Osteoblast (primary cell): ENCODE measurements at places on chromosomes 6 and 20.
A peak's percentile ranks its signal among the peaks of the same experiment; 100 is the strongest.

- peak; percentile 13 for DNase-seq
Observed at GRCh38 chr6:47169785-47170616, 127.9 kb upstream of the ADGRF1 start.

GRCh38 chr20:58389324-58389967 is 417 bp downstream of the VAPB start:
- peak; percentile 77 for DNase-seq

GRCh38 chr6:161067749-161068148 is 76.2 kb downstream of the MAP3K4 start:
- no peak for DNase-seq

GRCh38 chr6:125750692-125751333 is 1.4 kb downstream of the HEY2 start:
- DNase-seq, result no peak

DNA sequence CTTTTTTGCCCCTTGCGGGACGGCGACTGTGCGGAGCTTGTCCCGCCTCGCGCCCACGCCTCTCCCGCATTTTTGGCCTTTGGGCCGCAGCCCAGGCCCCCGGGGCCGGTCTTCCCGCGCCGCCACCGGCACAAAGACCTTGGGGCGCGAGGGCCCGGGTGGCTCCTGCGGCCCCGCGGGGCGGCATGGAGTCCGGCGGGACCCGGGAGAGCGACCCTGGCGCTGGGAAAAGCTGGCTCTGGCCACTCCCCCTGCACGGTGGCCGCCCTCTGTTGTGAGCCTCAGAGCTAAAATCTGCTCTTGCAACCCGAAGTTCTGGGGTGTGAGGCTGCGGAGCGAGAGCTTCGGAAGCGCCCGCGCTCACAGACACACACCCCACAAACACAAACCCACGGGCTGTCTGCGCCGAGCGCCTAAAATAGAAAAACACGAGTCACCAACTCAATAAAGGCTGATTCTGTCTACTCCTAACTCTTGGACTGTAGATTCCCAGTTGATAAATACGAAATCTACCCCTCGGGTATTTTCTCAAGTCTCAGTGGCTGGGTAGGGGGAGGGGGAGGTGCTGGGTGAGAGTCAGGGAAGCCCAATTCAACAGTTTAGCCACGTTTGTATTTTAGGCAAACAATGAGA is 496 bp upstream of the BEND3 start:
- peak; percentile 92 for DNase-seq

DNA sequence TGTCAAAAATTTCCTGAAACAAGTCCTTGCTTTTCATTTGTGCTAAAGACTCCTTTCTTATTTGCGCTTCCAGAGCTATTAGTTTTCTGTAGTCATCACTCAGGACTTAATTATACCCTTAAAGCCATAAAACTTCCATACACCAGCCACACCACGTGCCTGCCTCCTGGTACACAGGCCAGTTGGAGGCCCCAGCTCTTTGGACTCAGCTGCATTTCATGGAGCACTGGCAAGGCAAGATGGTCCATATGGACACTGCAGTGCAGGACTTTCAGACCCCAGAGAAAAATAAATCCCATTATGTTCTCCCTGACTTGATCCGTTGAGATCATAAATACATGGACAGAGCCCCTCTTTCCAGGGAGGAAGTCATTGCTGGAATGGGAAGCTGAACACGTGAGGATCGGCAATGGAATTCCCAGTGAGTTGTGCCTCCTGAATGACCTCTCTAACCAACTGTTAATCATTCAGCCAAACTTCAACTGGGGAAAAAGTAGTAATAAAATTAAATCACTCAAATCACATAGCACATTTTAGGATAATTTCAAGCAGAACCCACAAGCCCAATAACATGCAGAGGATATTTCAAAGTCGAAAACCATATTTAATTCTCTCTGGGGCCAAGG is 173.1 kb downstream of the HACE1 start:
- DNase-seq, result no peak

- no peak for DNase-seq
Observed at GRCh38 chr6:110449541-110449895, 26.9 kb downstream of the SLC22A16 start.

DNA sequence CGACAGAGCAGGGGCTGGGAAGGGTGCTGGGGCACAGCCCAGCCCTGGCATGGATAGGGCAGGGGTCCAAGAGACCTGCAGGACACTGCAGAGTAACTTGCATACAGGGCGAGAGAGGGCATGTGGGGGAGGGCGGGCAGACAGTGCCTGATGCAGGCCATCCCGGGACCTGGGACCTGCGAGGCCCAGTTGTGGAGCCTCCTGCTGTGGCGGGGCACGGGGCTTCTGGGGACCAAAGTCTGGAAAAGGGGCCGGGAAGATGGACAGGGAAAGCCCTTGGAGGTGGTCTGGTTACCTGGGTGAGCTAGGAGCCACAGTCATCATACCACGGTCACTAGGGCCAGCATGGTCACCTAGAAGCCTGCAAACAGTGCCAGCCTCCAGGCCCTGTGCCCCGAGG is 412 bp upstream of the TUBB1 start:
- no peak for DNase-seq

DNA sequence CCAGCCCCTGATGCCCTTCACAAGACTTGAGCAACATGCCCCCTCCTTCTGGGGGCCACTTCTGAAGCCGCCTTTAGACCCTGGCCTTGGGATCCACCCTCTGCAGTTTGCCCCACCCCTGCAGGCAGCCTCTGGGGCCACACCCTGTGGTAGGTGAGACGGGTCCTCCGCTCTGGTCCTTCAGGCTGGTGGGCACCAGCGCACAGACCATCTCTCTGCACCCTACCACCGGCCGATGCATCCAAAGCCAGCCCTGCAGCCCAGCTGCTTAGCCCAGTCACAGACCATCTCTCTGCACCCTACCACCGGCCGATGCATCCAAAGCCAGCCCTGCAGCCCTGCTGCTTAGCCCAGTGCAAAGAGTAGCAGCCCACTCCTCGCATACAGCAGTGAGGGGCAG is 159.3 kb upstream of the ECI2 start:
- no peak for DNase-seq

- no peak for DNase-seq
Observed at GRCh38 chr6:100057941-100058340, 63.9 kb upstream of the MCHR2 start.

DNA sequence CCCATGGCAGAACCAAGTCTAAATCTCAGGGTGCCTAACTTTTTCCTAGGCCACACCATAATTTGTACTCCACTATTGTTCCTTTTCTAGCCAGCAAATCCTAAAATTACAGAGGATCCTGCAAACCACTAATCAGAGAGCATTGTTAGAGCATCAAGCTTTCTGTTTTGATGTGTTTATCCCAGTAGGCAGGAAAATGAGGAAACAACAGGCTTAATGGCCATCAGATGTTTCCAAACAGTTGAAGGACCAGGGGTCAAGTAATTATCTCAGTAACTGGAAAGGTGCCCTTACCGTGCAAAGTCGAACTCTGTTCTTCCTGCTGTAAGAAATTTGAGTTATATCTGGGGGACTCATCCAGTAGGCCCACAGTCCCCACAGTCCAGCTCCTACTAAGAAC is 58.7 kb downstream of the RALY start:
- DNase-seq, result no peak

DNA sequence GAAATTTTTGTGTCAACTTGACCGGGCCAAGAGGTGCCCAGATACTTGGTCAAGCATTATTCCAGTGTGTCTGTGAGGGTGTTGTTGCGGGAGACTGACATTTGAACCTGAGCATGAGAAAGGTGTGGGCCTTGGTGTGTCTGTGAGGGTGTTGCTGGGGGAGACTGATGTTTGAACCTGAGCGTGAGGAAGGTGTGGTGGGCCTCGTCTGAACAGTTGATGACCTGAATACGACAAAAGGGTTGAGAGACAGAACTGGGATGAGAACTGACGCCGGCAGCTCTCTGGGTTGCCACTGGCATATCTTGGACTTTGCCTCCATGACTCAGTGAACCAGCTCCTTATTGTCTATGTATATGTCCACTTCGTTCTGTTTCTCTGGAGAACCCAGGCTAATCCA is 240.5 kb downstream of the ERMARD start:
- no peak for DNase-seq

- DNase-seq, result peak; percentile 97
Observed at GRCh38 chr6:6749702-6750491, 161.4 kb downstream of the LY86 start.

DNA sequence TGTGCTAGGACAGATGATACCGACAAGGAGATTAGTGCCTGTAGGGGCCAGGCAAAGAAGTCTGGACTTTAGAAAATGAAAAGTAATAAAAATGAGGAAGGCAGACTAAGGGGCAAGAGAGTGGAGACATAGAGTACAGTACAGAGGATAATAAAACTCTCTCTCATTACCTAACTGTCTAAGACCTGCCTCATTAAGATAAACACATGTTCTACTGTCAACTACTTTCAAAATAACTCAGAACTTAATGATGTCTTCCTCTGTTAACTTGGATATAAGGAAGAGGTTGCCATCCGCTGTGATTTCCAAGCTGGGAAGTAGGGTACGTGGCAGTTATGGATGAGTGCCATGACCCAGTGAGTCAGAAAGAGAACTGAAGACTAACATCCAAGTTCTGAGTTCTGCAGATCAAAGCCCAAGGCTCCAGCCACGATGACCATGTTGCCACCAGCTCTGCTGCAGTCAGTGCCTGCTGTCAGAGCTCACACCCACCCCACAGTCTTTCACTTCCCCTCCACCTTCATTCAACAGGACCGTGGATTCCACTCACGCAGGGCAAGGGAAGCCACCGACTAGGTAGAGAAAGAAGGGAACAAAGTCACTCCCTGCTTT is 81.8 kb downstream of the KIF16B start:
- DNase-seq, result peak; percentile 76

DNA sequence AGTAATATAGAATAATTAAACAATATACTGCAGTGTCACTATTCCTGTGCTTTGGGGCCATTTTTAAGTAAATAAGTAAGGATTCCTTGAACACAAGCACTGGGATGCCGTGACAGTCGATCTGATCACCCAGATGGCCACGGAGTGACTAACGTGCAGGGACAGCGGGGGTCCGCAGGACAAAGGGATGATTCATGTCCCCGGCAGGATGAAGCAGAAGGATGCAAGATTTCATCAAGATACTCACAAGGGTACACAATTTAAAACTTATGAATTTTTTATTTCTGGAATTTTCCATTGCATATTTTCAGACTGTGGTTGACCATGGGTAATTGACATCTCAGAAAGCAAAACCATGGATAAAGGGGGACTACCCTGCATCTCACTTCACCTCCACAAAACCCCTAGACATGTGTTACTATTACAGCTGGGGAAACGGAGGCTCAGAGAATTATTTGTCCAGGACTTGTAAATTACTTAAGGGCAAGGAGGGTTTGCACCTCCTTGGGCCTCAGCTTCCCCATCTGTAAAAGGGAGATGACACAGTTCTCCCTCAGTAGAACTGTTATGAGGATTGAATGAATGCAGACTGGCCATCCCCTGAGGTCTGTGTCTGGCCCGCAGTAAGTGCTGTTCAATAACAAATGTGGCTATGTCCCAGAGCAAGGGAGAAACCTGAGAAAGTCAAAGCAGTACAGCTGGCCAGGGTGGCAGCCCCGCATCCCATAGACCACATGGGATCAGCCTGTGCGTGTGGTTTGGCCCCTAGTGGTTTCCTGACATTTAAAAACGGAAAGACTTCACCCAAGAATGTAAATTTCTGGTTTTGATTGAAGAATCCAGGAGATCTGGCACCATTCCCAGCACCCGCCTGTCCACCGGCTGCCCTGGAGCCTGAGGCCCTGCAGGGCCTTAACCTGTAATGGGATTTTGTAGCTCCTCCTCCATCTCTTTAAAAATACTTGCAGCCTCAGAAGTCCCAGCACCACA is 235.5 kb downstream of the BMP7 start:
- no peak for DNase-seq

GRCh38 chr20:32909451-32909850 is 50.7 kb downstream of the EFCAB8 start:
- DNase-seq, result peak; percentile 37

DNA sequence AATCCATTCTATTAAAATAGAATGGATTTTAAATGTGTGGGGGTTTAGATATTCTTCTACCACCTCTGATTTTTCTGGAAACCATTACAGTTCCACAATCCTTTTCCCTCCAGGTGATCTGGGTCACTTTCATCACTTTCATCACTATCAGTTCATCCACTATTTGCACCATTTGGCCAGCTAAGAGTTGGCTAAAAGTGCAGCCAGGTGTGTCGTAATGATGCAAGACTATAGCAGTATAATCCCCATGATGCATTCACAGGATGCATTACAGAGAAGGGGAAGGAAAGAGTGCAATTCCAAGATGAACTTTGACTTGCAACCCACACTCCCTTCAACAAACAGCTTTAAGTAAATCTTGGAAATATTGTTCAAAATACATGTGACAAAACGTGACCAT is 4.9 kb downstream of the FUCA2 start:
- DNase-seq, result no peak

- DNase-seq, result no peak
Observed at GRCh38 chr20:5652626-5653553, 97.3 kb upstream of the SHLD1 start.

GRCh38 chr20:62583424-62583920 is 58.8 kb upstream of the SLCO4A1 start:
- DNase-seq, result no peak

DNA sequence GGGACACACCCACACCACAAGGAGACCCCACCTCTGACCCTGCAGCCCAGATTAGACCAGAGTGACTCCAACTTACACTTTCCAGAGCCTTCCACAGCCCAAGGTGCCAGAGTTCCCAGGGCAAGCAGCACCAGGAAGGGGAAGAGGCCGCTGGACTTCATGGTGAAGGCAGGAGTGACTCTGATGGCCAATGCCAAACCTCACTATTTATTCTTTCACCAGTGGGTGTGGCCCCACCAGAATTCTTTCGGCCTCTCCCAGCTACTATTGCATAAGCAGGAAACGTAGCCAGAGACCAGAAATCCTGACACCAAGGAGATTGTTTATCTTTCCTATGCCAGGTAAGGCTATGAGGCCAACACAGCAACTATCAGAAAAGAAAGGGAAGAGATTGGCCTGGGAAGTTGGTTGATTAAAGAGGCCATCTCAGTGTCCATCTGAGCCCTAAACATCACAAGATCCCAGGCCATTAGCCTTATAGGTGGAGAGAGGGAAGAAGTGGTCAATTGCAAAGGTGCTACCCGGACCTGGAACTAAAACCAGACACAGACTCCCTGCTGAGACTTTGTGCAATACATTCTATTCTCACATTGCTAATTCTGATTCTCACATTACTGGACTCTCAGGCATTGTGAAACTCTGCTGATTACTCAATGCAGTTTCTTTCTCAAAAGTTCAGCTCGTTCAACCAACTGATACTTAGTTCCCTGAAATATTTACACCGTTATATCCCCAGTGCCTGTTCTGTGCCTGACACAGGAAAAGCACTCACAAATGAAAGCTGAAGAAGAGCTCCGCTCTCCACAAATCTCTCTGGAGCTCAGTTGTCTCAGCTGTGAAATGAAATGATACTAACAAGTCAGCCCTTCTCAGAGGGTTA is at the start of gene SLPI:
SLPI (minus strand) TSS at position 182 of the 880 bp plus-strand sequence; CDS start at position 161, 21 bp downstream.
- DNase-seq, result peak; percentile 30

DNA sequence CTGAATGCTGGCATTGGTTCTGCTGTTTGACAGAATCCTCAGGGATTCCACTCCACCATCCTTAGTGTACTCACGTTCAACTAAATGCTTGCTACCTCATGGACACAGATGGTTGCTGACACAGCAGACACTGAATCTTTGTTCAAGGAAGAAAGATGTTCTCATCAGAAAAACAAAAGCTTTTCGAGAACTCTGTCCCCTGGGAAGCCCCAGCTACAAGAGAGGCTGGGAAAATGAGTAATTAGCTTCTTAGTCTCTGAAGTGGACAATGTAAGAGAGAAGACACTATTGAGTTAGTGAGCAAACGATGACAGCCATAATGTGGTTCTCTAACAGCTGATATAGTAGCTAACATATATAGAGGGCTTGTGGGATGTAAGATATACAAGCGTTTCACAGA is 30.9 kb upstream of the ENPP5 start:
- DNase-seq, result no peak

- DNase-seq, result no peak
Observed at GRCh38 chr6:6586671-6587526, 1.6 kb upstream of the LY86 start.
